H4 (cell line): ENCODE measurements at places on chromosomes 5 and 9. TPM values are rescaled to one million over a fixed set of nuclear protein-coding genes. Genes with fewer than 3 reads are reported as not detected.

The MARCHF6 gene
- total RNA-seq: 35.3 and 44.7 TPM in 2 replicates

The FPGS gene
- 32.8 and 49.8 TPM in 2 replicates for total RNA-seq

The TMEM171 gene
- total RNA-seq: 10.4 and 10.7 TPM in 2 replicates

The SWI5 gene
- total RNA-seq: 59.5 and 66.7 TPM in 2 replicates

The CXCL14 gene
- 1.4 and 1.7 TPM in 2 replicates for total RNA-seq

The ZNF484 gene
- 2.6 and 4.8 TPM in 2 replicates for total RNA-seq

The F12 gene
- 5.8 and 7.3 TPM in 2 replicates for total RNA-seq

The WDR5 gene
- 26.4 and 30.7 TPM in 2 replicates for total RNA-seq

The SLC25A2 gene
- not detected in 2 replicates for total RNA-seq

The ANKRD18B gene
- 0.75 TPM in 1 of 2 replicates, not detected in the other for total RNA-seq

The CACNA1B gene
- 0.23 TPM in 1 of 2 replicates, not detected in the other for total RNA-seq

The BAAT gene
- not detected in 2 replicates for total RNA-seq

The CTXN3 gene
- not detected in 2 replicates for total RNA-seq

The CNOT8 gene
- 57.9 and 61.4 TPM in 2 replicates for total RNA-seq

The C9orf43 gene
- 1.1 TPM in 1 of 2 replicates, not detected in the other for total RNA-seq

The CAVIN4 gene
- 0.37 and 0.60 TPM in 2 replicates for total RNA-seq

The DNM1 gene
- total RNA-seq: 19.7 and 20.0 TPM in 2 replicates

The SOHLH1 gene
- total RNA-seq: not detected in 2 replicates

The BSPRY gene
- not detected in 2 replicates for total RNA-seq

The IFNK gene
- not detected in 2 replicates for total RNA-seq

The NAIP gene
- total RNA-seq: 0.49 and 0.60 TPM in 2 replicates

The RASEF gene
- 0.08 TPM in 1 of 2 replicates, not detected in the other for total RNA-seq

The ADAMTS16 gene
- total RNA-seq: 1.3 and 1.7 TPM in 2 replicates

The SV2C gene
- 0.04 TPM in 1 of 2 replicates, not detected in the other for total RNA-seq

The ZNF354C gene
- total RNA-seq: not detected in 2 replicates

The GABRA6 gene
- 0.14 TPM in 1 of 2 replicates, not detected in the other for total RNA-seq
